ENCODE measurements at places on chromosomes 5 and 9. TPM values are rescaled to one million over a fixed set of nuclear protein-coding genes. Genes with fewer than 3 reads are reported as not detected.

ANKRD31 gene
- 0.53 TPM for total RNA-seq

MRPL36 gene
- 28.4 TPM for total RNA-seq

LYRM7 gene
- 14.2 TPM for total RNA-seq

- DNase-seq = peak; percentile 34
These were observed 1.3 kb downstream of the HINT2 start for GRCh38 chr9:35813434-35814105.

GRCh38 chr9:71514344-71514975, 253.9 kb downstream of the CEMIP2 start:
- DNase-seq = no peak

- DNase-seq = no peak
These were observed 85.8 kb downstream of the GPBP1 start for GRCh38 chr5:57259704-57260103.

DNA sequence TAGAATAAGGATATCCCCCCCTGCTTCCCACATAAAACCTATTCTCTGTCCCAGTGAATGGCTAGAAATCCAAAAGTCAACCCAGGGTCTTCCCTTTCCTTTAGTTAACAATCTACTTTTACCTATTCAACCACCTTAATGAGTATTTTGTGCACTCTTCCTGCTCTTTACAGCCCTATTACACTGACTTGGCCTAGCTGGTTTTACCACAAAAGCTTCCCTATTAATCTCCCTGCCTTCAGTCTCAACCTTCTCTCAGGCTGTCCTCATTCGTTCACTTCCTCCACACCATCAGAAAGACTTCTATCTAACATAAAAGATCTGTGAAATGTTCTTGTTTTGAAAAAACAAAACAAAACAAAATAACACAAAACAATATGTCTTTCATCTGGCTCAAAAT, 16.2 kb downstream of the CTNNAL1 start:
- DNase-seq = no peak

DNA sequence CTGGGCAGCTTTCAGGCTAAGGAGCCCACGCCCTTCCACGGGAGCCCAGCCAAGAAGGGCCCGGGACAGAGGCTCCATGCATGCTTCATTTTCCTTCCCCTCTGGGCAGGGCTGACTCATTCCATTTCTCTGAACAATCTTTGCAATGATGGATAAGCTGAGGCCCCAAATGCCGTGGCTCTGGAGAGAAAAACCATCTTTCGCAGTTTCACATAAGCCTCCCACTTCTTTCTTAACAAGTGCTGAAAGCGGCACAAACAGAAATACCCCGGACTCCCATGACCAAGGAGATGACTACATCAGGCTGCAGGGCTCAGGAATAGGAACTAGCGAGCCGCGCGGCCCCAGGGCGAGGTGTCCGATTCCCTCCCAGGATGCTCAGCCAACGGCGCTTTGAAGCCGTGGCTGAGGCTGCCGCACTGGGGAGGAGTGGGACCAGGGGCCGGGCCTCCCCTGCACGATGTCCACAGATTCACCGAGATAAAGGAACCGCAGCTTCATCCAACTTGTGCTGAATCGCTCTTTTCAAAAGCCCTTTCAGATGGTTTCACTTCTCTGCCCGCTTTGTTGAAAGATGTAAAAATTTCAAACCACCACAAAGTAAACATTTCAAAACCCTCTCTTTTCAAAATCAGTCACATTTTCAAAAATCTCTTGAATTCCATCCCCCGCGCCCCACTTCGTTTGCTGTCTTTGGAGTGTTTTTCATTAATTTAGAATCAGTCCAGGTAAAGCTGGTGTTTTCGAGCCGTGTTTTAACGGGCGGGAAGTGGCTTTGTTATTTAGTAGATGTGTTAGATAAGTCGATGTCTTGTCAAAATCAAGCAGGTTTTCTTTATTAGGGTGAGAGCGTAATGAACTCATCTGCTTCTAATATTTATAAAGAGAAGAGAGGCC, 96.5 kb upstream of the LMX1B start:
- peak; percentile 77 for DNase-seq

DNA sequence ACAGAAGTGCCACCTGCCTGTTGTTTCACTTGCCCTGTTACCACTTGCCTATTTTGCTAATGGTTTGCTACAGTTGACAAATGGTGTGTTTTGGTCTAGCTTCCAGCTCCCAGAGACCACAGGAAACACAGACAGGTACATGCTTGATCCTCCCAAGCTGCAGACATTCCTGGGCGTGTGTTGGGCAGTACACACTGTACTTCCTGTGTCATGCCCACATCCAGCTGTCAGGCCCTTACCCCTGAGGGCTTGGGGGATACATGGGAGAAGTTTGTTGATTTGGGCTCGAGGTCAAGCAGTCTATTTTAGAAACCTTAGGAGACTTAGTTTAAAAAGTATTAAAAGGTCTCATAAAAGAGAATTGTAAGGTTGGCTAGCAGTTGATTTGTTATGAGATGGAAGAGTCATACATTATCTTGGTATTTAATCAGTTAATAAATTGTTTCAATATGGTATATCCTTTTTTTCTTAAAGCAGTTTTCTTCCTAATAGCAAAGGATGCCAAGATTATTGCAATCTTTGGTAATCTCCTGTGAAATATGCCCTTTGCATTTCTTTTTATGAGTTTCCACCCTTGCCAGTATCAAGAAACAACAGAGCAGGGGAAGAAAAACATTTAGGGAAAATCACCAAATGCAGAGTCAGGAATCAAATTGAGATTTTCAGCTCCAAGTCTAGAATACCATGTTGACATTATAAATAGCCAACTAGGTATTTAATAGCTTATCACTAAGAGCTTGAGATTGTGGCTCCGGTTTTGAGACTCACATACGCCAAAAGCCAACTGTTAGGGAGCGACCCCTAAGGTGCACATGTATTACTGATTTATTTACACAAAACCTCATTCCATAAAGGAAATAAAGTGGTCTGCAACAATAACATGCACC, 52.3 kb upstream of the CD180 start:
- DNase-seq = no peak

DNA sequence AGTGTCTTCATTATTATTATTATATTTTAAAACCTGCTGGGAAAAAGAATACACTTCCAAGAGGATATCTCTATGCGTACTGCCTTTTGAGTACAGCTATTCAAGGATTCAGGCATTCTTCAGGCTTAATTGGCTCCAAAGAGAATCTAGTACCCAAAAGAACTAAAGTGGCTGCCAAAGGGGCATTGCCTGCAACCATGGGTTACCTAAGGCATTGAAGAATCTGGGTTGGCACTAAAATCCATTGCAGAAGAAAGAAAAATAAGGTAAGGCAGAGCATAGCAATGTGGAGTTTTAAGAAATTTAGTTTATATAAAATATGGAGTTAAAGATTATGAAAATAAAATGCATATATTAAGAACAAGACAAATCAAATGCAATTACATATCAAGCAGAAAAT, 223.5 kb downstream of the TMEM161B start:
- DNase-seq = no peak

DNA sequence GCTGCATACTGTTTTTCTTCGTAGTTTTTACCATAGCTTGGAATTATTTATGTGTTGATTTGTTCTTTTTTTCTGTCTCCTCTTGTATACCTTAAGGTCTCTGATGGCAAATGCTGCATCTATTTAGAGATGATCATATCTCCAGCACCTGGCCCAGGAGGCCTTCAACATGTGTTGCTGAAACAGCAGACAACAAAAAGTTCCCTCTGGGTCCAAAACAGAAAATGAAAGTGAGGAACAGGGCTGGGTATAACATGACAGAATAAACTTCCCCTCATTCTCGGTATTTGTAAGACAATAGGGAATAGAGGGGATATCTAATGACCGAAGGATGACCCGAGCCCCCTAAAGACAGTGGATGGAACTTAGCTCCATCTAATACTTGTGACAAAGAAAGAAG, 22.7 kb upstream of the PCSK1 start:
- no peak for DNase-seq

GRCh38 chr9:79266986-79267385, 304.8 kb upstream of the TLE4 start:
- DNase-seq = no peak

DNA sequence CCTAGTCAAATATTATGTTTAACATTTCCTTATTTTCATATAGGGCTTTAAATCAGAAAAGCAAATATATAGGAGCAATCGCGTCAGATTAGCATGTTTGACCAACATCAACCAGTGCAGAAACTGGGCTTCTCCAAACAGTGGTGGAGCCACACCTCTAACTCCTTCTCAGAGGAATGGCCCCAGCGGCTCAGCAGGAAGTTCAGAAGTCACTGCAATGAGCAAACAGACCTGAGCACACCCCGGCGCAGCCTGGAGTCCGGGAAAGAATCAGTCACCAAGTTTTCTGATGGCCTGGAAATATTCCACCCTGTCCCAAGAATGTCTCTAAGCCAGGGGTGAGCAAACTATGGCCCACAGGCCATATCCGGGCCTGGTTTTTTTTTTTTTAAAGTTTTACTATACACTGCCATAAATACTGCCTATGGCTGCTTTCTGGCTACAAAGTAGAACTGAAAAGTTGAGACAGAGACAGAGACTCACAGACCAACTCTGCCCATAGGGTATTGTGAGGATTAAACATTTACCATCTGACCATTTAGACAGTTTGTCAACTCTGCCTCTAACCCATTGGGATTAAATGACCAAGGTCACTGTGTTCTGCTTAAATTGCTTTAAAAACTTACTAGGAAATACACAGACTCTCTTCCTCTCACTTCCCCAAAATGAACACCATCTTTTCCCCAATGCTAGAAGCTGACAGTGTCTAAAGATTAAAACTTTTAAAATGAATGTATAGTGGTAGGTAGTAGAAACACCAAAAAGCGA, 5.4 kb downstream of the GOLM1 start:
- DNase-seq = no peak

GRCh38 chr9:90946982-90947381, 145.4 kb downstream of the SYK start:
- no peak for DNase-seq
